ENCODE measurements at places on chromosomes 13 and 19.
A peak's percentile ranks its signal among the peaks of the same experiment; 100 is the strongest.

DNA sequence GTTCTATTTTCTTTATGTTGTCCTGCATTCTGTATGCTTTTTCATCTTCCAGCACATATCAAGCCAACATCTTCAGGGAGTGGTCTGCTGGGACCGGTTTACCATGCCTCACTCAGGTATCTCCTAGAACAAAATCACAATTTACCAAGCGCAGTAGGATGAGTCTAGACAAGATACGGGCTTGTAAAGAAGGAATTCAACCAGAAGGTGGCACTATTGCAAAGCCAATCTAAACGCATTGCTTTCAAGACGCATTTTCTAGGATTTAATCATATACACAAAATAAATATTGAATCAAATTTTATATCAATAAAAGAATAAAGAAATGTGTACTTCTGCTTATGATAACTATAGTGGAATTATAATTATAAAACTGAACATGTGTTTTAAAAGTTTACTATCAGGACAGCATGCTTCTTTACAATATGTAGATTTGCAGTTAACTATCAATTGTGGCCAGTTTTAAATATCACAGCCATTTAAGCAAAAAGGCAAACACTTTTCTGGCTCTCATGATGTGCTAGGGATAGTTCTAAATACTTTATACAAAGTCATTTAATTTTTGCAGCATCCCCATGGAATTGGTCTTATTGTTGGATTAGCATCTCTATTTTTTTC is 16.1 kb upstream of the TPP2 start:
- DNase-seq: peak; percentile 79

DNA sequence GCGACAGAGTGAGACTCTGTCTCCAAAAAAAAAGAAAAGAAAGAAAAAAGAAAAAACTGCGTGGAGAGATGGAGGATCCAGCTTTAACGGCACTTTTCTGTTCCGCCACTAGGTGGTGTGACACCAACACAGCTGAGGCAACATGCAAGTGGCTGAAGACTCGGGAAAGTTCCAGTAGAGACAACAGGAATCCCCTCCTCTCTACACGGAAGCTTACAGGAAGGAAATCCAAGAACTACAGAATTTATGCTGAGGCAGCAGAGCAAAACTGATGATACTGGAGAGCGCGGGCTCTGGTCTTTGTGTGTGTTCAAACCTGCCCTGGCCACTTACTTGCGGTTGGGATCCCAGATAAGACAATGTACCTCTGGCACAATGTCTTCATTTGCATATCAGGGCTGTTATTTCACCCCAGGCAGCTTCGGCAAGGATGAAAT is 9.9 kb downstream of the RANBP3 start:
- DNase-seq: peak; percentile 94

DNA sequence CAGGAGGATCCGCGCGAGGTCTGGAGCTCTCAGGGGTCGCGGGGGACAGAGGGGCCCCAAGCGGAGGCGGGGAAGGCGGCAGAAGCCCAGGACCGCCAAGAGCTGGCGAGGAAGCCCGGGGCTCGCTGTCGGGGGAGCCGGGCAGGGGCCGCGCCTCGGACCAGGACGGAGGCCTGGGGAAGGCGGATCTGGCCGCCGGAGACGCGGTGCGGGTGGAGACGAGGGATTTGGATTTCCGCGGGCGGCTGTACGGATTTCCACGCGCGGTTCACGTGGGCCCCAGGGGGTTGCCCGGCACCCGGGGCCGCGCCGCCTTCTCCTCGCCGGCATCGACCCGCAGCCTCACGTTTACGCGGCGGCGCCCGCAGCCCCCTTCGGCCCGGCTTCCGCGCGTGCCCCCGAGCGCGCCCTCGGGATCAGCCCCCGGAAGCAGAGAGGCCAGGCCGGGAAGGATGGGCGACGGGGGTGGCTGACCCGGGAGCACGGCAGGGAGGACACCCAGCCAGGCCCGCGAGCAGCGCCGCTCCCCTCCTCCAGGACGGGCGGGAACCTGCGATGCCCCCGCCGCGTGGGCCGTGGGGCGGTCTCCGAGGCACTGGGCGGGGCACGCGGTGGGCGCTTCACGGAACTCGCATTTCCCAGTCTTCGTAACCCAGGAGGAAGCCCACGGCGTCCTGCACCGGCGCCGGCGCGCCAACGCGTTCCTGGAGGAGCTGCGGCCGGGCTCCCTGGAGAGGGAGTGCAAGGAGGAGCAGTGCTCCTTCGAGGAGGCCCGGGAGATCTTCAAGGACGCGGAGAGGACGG is 4.7 kb downstream of the F7 start:
- no peak for DNase-seq

DNA sequence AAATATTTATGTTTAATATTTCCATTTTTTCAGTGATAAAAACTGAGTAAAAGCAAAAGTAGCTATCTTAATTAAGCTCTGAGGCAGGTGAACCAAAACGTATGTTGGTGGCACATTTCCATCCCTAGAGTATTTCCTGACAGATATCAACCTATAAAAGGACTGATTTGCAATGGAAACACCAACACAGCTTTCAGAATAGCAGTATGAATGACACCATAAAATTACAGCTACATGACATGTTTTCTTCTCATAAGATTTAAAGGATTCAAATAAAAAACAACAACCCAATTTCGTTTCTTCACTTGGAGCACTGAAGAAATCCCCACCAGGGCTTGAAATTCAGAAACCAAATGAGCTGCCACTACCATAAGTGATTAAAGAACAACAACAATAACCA is 194.4 kb downstream of the RFC3 start:
- no peak for DNase-seq

- peak; percentile 87 for DNase-seq
Measured at GRCh38 chr19:8252922-8253589, 43.9 kb downstream of the CERS4 start.

GRCh38 chr13:110436276-110436675 is 125.2 kb downstream of the RAB20 start:
- DNase-seq: no peak

DNA sequence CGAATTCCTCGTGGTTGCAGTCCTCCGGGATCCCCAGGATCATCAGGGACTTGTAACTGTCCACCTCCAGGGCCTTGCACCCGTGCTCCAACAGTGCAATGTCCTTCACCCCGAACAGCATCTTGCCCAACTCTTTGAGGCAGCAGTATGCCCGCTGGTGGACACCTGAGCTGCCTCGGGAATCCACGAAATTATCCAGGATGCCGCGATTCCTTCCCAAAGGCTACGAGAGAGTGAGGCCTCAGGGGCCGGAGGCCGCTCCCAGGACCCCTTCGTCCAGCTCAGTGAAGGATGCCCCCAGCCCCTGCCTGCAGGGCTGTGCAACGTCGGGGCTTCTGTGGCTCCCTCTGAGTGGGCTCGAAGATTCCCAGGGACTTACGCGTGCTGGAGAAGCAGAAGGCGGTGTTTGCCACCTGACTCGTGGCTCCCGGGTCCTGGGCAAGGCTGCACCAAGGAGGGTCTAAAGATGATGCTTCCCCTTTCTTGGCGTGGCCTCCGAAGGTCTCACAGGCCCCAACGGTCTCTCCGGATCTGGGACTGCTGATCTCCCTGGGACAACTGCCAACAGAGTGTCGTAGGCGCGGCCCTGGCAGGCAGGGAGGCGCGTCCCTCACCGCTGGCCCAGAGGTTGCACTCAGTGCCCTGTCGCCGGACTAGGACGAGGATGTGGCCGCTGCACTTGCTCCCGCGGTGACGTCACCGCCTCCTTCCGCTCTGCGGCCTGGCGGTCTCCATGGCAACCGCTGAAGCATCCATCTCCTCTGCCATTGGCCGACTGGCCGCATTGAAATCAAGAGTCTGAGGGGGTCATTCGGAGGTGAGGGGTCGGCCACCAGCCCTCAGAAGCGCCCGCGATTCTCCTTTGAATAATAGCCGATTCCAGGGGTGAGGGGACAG is at the start of gene PNMA8C:
Gene PNMA8C, minus strand, starts transcription at position 698 of the 897 bp plus-strand sequence. Its CDS starts 577 bp downstream, at position 121.
- peak; percentile 86 for DNase-seq

DNA sequence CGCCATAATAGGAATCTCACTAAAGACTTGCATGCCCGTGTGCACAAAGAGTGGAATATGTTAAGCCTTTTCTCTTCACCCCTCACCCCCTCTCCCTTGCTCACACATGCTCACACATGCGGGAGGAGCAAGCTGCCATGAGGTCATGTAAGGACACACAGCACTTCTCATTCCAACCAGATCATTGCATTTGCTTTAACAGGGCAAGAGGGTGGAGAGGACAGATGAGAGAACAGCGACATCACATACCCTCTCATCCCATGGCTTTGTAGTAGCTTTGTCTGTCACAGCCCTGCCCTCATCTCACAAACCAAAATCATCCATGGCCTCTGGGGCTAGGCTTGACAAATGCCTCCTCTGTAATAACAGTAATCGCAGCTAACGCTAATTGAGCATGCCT is 145.6 kb upstream of the FRY start:
- DNase-seq: peak; percentile 38

GRCh38 chr13:50891206-50891605 is 18.4 kb upstream of the RNASEH2B start:
- DNase-seq: no peak

- DNase-seq: no peak
Measured at GRCh38 chr19:45413497-45413896, 7.1 kb downstream of the POLR1G start.

DNA sequence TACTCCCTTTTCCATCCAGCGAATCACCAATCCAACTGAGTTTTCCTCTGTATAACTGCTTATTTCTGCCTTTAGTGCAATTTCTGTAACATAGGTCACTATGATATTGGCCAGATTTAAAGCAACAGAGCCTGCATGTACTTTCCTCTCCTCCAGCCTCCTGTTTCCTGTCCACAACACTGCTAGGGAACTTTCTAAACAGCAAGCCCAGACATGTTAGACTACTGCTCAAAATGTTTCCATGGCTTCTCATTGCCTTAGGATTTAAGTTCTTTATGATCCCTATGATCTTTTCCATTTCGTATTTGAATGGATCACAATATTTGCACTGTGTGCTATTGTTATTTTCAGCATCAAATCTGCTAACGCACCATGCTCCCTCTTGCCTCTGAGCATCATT is 481.7 kb upstream of the SLC10A2 start:
- no peak for DNase-seq

- peak; percentile 46 for DNase-seq
Measured at GRCh38 chr19:33804021-33804799, 7.5 kb downstream of the KCTD15 start.

- DNase-seq: no peak
Measured at GRCh38 chr19:50300814-50301606, 28.2 kb downstream of the KCNC3 start.

- DNase-seq: peak; percentile 49
Measured at GRCh38 chr19:41219924-41220567, 1.0 kb downstream of the AXL start.

GRCh38 chr13:41179593-41180250 is 14.6 kb downstream of the KBTBD7 start:
- no peak for DNase-seq

DNA sequence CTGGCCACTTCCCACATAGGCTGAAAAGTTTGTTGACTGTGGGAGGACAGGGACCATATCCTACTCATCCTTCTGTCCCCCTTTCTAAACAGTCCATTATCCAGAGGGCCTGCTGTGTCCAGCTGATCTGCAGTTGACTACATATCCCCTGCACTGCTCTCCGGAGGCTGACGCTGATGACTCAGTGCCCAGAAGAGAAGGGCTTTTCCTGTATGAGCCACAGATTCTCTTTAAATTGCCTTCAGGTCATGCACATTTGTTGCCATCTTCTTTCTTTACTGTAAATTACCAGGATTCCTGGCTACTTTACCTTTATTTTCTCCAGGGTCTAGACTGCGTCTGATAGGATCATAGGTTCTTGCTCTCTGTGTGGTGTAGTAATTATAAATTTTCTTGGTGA is 125.2 kb downstream of the LACC1 start:
- no peak for DNase-seq

GRCh38 chr19:49843265-49843664 is 7.7 kb upstream of the PTOV1 start:
- no peak for DNase-seq

- DNase-seq: no peak
Measured at GRCh38 chr19:38204728-38205127, 19.3 kb downstream of the DPF1 start.

DNA sequence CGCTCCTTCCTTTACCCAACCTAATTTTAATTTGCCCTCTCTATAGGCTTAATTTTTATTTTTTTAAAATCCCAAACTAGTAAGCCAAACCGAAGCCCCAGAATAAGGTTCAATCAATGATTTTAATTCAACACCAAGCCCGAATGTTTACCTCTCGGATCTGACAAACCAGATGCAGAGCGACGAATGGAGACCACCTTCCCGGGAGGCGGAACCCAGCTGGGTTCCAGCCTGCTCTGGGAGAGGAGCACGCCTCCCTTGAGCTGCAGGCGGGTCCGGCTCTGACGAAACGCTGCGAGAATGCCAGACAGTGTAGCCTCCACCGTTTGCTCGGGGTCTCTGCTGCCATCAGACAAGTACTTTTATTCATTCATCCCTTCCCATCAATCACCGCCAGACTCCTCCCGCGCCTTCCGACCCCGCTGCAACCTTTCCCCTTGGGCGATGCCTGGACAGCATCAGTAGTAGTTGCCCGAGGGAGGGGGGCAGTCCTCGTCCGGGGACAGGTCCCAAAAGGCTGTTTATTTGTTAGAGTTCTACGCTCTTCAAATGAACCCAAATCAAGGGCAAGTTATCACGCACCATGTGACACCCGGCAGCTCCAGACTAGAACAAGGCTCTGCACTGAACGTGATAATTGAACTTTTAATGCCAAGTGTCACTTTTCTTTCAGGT is 752 bp upstream of the EDNRB start:
- DNase-seq: peak; percentile 68

GRCh38 chr19:3838661-3839060 is 30.2 kb downstream of the ZFR2 start:
- DNase-seq: no peak

- DNase-seq: peak; percentile 27
Measured at GRCh38 chr13:112641456-112642089, 48.3 kb upstream of the ATP11A start.

GRCh38 chr19:56145698-56146097 is 4.6 kb downstream of the ZNF444 start:
- DNase-seq: no peak

DNA sequence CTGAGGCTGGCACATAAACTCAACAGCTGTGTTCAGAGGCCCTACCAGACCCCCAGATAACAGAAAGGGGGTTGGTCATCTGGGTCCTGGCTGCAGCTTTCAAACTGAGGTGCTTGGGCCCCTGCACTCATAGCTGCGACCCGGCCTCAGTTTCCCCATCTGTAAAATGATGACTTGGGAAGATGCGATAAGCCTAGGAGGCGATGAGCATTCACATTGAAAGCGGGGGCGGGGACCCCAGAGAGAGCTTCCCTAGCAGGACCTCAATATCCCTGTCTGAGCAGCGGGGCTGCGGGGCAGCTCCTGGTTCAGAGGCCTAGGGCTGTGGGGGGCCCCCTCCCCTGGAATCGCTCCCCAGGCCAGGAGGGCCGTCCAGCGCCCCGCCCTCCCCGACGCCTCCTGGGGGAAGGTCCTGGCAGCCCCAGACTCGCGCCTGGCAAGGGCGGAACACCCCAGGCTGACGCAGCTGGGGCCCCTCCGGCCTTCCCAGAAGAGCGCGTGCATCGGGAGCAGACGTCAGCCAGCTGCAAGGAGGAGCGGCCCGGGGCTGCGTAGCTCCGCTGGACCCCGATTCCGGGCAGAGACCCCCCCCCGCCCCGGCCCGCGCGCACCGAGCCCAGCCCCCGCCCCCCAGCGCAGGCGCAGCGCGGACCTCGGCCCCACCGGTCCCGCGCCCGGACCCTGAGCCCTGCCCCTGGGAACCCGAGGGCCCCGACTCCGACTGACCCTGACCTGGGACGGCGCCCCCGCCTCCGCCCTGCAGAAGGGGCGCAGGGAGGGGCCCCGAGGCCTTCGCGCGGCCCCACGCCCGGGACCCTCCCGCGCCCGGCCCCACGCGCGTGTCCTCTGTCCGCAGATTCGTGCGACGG is 3.5 kb downstream of the FSTL3 start:
- peak; percentile 93 for DNase-seq
